ENCODE measurements at places on chromosomes 7 and 10.

DNA sequence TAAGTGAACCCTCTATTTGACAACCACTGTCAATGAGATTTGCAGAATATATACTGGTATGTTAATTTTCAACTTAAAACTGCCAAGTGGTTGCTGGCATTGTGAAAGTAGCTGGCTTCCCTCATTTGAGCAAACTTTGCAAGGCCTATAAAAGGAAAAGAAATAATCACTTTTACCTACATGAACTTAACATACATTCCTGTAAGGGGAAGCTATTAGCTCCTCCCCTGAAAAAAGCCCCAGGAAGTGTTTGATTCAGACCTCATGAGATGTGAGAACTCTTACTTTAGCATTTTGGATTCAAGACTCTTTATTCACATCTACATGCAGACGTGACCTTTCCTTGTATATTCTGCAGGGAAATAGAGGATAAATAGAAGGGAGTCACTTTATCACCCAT is 175.6 kb downstream of the OTUD1 start:
- no peak for DNase-seq

DNA sequence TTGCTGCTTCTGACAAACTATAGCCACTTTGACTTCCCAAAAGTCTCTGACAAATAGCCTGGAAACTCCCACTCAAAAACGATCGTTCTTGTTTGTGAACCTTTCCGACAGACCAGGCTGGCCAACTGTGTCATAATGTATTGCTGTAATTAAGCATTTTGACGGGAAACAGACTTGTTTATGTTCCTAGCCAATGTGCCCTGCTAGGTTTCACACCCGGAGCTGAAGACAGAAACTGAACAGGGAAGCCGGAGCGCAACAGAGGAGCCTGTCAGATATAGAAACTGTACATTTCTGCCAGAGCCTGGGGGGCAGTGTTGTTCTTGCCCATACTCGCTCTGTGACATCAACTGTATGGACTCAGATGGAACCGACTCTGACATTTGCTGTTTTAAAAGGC is 55.3 kb upstream of the C7orf33 start:
- no peak for DNase-seq

GRCh38 chr7:102975854-102976253 is 63.1 kb downstream of the LRRC17 start:
- no peak for DNase-seq

DNA sequence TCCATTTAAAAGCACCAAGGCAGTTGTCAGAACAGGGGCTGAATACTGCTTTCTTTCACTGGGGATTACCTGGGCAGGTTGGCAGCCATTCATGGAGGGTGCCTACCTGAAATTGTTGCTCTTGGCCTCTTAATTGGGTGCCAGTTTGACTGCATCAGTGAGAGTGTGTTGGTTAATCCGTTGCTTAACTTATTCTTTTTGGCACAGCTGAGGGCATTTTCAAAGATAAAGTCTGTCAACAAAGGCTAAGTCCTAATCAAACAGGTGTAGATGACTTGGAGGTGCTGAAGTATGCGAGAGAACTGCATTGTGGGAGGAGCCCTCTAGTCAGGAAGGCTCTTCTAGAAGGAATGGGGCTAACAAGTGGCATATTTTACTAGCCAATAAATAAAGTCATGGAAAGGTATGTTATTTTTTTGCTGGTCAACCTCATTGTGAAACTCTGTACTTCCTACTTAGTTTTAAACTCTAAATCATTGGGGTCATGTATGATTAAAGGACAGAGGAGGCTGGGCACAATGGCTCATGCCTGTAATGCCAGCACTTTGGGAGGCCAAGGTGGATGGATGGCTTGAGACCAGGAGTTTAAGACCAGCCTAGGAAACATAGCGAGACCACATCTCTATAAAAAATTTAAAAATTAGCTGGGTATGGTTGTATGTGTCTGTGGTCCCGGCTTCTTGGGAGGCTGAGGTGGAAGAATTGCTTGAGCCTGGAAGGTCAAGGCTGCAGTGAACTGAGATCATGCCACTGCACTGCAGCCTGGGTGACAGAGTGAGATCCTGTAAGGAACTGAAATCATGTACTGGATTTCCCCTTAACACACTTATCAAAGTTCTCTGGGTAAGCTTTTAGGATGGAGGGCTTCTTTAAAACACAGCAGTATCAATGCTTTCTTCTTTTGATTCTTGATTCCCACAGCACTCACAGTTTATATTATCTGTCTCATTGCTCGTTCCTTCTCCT is 134.1 kb downstream of the LRMDA start:
- no peak for DNase-seq

- DNase-seq: no peak
These were observed 28.6 kb downstream of the RABGEF1 start for GRCh38 chr7:66768865-66769832.
